ENCODE measurements at places on chromosomes 4 and X.

DNA sequence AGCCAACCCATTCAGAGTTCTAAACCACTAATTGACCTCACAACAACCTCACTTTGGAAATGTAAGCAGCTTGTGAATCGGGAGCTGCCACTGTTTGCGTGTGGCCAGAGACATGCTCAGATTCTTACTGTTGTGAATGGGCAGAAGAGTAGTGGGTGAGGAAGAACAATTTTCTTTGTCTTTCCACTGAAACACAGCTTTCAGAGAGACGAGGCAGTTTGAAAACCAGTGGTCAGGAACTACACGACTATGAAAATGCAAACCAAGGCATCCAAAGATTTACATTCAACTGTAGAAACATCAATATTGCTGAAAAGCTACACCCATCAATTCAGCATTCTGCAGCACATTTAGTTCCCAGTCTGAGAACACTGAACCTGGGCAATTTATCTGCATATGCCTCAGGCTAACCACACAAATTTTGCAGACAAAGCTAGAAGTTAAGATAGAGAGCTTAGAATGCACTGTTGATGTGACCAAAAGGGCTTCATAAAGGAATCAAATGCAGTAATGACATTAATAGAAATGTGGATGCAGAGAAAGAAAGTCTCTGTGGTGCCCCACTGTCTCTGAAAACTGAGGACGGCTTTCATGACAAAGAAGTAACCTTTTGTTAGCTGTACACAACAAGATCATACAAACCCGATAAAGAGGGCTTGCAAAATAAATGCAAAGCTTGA, 134.3 kb downstream of the APBB2 start:
- no peak for DNase-seq

- peak; percentile 2 for DNase-seq
These were observed 32.4 kb downstream of the MAGEC1 start for GRCh38 chrX:141936080-141936479.

DNA sequence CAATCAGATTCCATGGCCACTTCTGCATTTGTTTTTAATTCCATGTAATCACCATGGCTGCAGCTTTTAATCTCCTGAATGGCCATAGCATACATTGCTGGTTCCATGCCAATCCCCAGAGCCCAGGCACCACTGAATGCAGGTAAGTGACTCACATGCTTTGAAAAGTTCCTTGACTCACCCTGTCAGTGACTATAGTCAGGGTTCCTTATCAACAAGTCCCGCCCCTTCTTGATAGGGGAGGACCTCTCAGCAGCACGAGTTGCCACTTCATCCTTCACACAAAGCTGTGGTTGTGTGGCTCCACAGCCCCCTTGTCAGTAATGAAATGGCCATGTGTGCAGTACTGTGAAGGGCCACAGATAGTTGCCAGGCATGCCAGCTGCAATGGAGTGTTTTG, 516.6 kb downstream of the PPARGC1A start:
- DNase-seq, result peak; percentile 54

- no peak for DNase-seq
These were observed 11.3 kb upstream of the SMS start for GRCh38 chrX:21929209-21929608.

GRCh38 chr4:125849869-125850268, 535.1 kb downstream of the FAT4 start:
- no peak for DNase-seq

GRCh38 chr4:61837395-61837794, 637.3 kb downstream of the ADGRL3 start:
- DNase-seq, result no peak

Data from ACHN (cell line).